NCI-H2081 (cell line): ENCODE measurements at places on chromosomes 2 and 18.
A peak's percentile ranks its signal among the peaks of the same experiment; 100 is the strongest.

DNA sequence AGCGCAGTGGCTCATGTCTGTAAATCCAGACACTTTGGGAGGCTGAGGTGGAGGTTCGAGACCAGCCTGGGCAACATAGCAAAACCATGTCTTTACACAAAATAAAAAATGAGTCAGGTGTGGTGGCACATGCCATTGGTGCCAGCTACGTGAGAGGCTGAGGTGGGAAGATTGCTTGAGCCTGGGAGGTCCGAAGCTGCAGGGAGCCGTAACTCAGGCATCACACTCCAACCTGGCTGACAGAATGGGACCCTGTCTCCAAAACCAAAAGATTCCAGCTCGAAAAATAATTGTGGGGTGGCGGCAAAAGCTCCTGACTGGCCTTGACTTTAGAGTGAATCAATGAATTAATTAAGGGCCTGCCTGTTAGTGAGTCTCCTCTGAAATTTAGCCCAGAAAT, 1.2 kb upstream of the ALPP start:
- DNase-seq: no peak

GRCh38 chr2:190571686-190572085, 37.2 kb upstream of the NEMP2 start:
- no peak for DNase-seq

- DNase-seq: no peak
These were observed 65.8 kb upstream of the CABLES1 start for GRCh38 chr18:23069481-23069880.

DNA sequence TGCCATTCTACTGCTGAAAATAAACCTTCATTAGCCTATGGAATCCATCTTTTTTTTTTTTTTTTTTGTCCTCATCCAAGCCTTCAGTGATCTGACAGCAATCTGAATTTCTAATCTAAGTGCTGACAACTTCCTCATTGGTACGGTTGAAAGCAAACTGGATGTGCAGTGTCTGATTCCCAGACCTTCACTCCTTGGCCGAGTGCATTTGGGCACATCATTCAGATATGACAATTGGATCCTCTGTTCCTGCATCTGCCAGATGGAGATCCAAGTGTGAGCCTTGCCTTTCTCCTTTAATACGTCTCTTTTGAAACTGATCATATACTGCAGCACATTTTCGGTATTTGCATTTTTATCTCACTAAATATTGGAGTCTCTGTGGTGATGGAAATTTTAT, 713.1 kb downstream of the DCDC2C start:
- DNase-seq: no peak

GRCh38 chr2:34995196-34995595, 1360.4 kb upstream of the CRIM1 start:
- no peak for DNase-seq

DNA sequence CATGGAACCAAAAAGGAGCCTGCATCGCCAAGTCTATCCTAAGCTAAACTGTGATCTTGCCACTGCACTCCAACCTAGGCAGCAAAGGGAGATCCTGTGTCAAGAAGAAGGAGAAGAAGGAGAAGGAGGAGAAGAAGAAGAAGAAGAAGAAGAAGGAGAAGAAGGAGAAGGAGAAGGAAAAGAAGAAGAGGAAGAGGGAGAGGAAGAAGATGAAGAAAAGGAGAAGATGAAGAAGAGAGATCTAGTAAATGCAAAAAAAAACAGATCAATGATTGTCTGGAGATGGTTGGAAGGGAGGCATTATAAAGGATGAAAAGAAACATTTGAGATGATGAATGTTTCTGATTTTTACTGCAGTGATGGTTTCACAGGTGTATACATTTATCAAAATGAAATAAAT, 1629.0 kb upstream of the PIK3C3 start:
- no peak for DNase-seq

DNA sequence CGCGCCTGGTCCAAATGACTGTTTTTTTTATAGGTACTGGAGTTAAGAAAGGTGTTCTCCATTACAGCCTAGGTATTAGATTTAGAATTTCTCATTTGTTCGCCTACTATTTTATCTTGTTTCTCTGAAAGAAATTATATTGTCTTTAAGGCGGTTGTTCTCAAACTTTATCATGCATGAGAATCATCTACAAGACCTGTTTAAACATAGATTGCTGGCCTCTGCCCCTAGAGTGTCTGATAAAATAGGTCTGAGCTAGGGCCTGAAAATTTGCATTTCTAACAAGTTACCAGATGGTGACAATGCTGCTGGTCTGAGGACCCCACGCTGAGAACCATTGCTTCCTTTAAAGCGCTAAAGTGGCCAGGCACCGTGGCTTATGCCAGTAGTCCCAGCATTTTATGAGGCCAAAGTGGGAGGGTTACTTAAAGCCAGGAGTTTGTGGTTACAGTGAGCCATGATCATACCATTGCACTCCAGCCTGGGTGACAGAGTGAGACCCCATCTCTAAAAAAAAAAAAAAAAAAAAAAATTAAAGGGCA, 34.0 kb upstream of the RNF138 start:
- DNase-seq: no peak

DNA sequence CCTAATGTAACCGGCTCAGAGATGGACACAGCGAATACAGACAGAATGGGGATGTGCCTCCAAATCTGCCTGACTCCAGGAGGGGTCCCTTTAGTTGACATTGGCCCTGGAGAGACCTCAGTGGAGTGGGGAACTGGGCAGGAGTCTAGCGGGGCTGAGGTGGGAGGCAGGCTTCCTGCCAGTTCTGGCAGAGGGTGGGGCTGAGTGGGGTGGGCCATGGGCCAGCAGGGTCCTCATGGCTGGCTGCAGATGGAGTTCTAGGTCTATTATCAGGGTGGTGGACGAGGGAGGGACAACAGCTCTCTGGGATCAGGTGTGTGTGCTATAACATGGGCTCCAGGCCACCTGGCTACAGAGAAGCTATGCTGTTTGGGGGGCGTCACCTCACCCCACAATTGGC, 21.1 kb downstream of the PROC start:
- no peak for DNase-seq

- no peak for DNase-seq
These were observed 326.5 kb upstream of the THUMPD2 start for GRCh38 chr2:40105593-40105992.

DNA sequence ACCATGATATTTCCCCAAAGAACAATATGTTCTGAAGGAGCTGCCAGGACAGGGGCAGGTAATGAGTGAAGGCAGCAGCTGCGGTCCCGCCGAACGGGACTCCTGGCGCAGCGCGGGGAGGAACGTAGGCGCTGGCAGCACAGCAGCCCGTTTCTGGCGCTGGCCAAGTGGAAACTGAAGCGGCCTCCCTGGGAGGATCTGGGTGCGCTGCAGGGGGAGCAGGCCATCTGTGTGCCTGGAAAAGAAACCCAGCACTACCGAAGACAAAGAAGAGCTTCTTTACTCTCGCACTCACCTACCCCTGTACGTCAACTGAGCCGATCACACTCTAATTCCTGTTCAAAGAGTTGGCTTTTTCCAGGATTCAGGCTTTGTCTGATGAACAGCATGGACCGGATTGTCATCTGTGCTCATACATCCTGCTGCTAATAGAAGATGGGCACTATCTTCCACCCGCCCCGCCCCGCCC, 11.8 kb downstream of the G6PC2 start:
- peak; percentile 49 for DNase-seq

DNA sequence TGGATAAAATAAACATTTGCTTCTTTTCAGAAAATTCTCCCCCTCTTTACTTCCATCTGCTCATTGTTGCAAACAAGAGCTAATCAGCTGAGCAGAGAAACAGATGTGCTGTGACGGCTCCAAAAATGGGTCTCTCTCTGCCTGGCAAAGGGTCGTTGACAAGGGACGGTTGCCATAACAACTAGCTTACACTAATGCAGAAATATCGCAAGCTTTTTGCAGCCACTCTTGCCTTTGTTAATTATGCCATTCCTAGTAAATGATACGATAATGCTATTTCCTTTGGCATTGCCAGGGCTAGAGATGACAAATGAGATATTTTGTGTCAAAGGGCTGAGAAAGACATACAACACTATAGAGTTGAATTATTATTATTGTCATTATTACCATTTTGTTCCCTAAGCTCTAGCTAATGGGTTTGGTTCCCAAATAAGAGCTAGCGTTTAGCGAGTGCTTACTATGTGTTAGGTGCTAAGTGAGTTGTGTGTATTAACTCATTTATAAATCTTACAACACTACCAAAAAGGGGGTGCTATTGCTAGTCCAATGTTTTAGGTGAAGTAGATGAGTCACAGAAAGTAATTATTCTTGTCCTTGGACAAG, 46.8 kb downstream of the MYO3B start:
- peak; percentile 72 for DNase-seq

DNA sequence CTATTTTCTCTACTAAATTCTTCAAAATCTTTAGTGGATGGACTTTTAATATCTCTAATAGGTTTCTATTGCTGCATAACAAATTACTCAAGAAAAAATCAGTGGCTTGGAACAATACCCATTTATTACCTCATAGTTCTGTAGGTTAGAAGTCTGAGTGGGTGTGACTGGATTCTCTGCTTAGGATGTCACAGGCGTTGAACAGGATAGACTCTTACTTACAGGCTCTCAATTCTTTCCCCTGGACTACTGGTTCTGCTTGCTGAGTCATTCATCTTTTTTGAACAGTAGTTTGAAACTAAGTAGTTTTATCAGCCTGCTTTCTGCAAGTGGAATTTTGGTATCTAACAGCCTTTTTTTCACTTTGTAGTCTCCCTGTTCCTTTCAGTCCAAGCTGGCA, 265.4 kb downstream of the ZNF385B start:
- no peak for DNase-seq

- no peak for DNase-seq
These were observed 39.9 kb downstream of the MYO3B start for GRCh38 chr2:170217778-170218251.

- DNase-seq: no peak
These were observed 29.8 kb downstream of the SLC39A6 start for GRCh38 chr18:36099311-36099710.

GRCh38 chr18:50218432-50219197, 23.7 kb upstream of the MYO5B start:
- no peak for DNase-seq

DNA sequence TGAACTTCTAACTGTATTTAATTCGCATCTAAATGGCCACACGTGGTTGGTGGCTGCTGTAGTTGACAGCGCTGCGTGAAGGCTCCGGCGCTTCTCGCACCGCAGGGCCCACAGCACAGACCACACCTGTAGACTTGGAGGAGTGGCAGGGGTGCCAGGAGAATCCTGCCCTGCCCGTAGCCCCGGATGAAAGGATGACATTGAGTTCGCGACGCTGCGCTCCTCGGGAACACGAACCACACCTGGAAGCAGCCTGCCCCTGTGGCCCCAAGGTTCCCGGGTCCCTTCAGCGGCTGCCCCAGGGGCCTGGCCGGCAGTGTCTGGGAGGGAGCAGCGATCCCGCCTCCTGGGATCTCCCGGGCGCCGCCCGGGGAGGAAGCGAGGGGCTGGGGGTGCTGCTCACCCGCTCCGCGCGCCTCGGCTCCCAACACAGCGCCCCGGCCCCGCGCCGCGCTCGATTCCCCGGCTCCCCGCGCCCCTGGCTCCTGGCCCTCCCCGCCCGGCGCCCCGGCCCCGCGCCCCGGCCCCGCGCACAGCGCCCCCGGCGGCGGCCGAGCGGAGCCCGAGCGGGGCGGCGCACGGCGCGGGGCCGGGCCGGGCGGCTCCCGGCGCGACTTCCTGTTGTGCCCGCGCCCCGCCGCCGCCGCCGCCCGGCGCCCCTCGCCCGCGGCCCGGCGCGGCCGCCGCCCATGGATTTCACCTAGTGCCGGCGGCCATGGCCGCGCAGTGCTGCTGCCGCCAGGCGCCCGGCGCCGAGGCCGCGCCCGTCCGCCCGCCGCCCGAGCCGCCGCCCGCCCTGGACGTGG, at the start of gene RNPEPL1:
Gene RNPEPL1 (plus strand): TSS at position 613 of the 806 bp plus-strand sequence. CDS start 103 bp downstream, at position 716.
- DNase-seq: peak; percentile 64

GRCh38 chr2:168475636-168476035, 19.6 kb downstream of the CERS6 start:
- DNase-seq: no peak

GRCh38 chr2:187316040-187316439, 132.0 kb downstream of the CALCRL start:
- DNase-seq: no peak

DNA sequence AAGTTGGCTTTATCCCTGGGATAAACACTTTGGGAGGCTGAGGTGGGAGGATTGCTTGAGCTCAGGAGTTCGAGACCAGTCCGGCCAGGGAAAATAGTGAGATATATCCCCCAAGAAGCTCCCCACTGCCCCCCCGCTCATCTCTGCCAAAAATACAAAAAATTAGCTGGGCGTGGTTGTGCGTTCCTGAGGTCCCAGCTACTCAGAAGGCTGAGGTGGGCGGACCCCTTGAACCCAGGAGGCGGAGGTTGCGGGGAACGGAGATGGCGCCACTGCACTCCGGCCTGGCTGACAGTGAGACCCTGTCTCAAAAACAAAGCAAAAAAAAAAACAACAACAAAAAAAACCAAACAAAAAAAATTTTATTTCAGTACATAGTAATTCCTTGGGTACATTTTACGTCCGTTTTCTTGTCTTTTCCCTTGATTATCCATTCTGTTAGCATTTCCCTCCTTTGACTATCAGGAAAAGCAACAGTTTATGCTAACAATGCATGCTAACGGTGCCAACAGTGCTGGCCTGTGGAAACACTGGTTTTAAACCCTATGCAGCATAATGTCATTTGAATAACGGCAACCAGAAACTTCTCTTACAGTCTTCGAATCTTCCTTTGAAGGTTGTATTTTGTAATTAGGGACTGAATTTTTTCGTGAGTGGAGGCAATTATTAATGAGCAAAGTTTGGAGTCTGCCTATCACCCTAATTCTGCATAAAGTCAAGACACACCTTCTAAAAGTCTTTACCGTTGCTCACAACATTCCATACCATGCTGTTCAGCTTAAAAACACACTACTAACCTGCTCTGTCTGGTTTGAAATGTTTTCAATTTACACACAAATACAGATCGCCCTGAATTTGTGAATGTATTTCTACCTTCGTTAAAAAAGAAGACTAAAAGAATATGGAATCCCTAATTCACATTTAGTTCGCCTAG, 721 bp upstream of the MIB1 start:
- no peak for DNase-seq

GRCh38 chr2:18957909-18958308, 368.5 kb upstream of the NT5C1B start:
- DNase-seq: no peak

- DNase-seq: peak; percentile 68
These were observed 298.8 kb upstream of the FANCL start for GRCh38 chr2:58539973-58540372.

DNA sequence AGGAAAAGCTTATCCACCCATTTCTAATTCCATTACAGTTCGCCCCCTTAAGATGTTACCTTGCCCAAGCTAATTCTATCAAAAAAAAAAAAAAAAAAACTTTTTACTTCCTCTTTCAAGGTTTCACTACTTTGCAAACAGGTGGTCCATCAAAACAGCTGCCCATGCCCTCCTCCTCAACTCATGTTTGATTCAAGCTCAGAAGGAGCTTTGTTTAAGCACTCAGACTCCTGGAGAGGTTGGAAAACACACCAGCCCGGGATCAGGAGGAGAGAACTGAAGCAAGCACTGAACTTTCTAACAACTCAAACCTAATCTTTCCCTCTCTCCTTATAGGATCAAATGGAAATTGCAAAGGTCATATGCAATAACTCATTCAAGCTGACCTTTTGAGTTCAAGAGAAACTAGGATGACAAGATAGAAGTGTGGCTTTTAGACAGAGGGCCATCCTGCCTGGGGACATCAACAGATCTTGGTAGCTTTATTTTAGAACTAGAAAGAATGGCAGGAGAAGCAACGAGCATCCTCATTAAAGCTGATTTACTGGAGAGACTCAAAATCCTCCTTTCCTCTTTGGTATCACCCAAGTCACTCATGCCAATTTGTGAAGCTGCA, 28.3 kb upstream of the FZD7 start:
- DNase-seq: no peak
